ENCODE measurements at places on chromosomes 7 and 10.

- DNase-seq, result peak; percentile 78
Observed at GRCh38 chr10:70478191-70479164, at the start of gene PALD1. Gene PALD1, plus strand, starts transcription at chr10:70478767. Its CDS starts 47,185 bp downstream, at chr10:70525952.

DNA sequence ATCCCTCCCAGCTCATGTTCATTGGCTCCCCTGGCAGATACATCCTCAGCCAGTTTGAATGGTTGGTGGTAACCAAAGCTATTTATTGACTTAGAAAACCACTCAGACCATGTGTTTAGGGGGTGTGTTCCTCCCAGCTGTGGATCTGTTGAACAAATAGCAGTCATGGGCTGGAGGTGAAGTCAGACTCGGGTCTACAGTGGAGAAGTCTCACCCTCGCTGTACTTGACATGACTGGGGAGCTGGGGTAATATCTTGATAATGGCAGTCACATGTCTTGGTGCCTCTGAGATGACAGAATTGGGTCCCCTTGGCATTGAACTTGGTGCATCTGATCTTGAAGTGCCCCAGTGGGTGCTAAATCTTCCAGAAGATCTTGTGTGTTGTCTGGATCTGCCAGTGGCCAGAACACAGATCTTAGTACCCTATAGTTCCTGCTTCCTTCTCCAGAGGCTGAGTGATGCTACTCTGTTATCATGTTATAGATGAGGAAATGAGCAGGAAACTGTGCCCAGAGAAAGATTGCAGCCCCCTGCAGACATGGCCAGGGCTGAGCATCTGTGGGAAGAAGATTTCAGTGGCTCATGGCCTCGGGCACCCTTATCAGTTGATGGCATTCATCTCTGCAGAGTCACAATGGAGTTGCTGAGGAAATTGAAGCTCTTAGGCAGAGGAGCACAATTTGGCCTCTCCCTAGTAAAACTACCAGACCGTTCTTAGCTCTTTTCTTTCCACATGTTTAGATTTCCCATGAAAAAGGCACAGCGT is 50.4 kb downstream of the ADRA2A start:
- DNase-seq, result no peak

DNA sequence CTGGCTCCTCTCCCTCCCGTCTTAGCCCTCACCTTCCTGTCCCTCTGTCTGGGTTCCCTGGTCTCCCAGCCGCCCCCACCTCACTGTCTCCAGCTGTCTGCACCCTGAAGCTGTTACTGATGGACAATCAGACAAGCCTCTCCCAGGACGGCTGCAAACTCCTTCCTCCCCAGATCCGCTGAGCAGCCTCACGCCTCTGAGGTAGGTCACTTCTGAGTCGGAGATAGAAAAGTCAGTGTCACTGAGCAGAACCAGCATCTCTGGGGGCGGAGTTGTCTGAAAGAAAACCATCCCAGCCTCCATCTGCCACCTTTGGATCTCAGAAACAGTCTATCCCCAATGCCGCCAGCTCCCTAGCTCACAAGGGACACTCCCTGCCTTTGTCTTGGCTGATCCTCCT is 27.4 kb downstream of the FAM241B start:
- no peak for DNase-seq

GRCh38 chr10:124999433-125000365 is 57.8 kb downstream of the ZRANB1 start:
- no peak for DNase-seq

GRCh38 chr7:99514050-99514449 is 9.6 kb downstream of the ZKSCAN5 start:
- no peak for DNase-seq

GRCh38 chr7:139132887-139133286 is 23.4 kb upstream of the ZC3HAV1 start:
- DNase-seq, result no peak

GRCh38 chr7:106075937-106076336 is 36.2 kb downstream of the SYPL1 start:
- DNase-seq, result no peak

DNA sequence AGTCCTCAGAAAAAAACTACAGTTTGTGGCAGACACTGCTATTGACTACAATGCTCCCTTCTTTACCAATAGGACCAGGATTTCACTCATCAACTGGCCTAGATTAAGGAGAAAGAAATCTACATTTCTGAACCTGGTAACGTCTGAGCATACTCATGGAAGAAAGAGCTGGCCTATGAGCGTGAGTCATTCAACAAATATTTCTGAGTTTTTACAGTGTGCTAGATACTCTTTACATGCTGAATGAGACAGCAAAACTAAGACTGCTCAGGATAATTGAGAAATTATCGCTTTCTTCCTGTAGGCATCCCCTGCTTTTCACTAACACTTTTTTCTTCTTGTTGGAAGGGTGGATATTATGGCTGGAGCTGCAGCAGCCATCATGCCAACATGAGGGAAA is 609.7 kb downstream of the TNS3 start:
- no peak for DNase-seq

Measured in germinal center (tissue), 1 donor.